ENCODE measurements at places on chromosomes 6 and 20.
A peak's percentile ranks its signal among the peaks of the same experiment; 100 is the strongest.

DNA sequence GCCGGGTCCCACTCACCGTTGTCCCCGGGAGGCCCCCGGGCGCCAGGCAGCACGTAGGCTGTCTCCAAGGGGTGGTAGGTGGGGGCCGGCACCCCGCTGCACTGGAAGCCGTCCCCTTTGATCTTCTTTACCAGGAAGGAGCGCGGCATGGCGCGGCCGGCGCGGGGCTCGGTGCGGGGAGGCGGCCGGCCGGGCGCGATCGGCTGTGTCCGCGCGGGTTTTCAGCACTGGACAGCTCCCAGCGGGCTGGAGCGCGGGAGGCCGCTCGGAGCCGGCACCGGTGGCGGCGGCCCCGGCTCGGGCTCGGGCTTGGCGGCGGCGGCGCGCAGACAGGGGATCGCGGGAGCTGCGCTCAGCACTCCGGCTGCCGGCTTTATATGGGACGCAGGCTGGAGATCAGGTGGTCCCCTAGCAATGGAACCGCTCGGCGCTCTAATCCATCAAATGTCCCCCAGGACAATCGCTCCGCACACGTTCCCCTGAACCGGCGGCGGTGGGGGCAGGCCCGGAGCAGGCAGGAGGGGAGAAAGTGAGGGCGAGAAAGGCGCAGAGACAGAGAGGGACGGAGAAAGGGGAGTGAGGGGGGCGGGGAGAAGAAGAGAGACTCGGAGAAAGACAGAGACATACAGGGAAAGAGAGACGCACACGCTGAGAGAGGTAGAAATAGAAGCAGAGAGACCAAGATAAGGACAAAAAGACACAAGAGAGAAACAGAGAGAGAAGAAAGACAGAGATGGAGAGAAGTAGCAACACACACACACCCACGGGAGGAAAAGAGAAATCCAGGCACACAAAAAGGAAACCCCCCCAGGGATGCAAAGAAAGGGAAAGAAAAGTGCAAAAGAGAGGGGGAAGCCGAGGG lies at the start of gene SCRT2:
Gene SCRT2 (minus strand): TSS at position 350 of the 862 bp plus-strand sequence. CDS start 201 bp downstream, at position 149.
- DNase-seq = peak; percentile 82

GRCh38 chr6:39341352-39341751 lies 18.9 kb upstream of the KCNK16 start:
- DNase-seq = no peak

- DNase-seq = no peak
Measured at GRCh38 chr6:21128601-21129000, 464.9 kb upstream of the SOX4 start.

DNA sequence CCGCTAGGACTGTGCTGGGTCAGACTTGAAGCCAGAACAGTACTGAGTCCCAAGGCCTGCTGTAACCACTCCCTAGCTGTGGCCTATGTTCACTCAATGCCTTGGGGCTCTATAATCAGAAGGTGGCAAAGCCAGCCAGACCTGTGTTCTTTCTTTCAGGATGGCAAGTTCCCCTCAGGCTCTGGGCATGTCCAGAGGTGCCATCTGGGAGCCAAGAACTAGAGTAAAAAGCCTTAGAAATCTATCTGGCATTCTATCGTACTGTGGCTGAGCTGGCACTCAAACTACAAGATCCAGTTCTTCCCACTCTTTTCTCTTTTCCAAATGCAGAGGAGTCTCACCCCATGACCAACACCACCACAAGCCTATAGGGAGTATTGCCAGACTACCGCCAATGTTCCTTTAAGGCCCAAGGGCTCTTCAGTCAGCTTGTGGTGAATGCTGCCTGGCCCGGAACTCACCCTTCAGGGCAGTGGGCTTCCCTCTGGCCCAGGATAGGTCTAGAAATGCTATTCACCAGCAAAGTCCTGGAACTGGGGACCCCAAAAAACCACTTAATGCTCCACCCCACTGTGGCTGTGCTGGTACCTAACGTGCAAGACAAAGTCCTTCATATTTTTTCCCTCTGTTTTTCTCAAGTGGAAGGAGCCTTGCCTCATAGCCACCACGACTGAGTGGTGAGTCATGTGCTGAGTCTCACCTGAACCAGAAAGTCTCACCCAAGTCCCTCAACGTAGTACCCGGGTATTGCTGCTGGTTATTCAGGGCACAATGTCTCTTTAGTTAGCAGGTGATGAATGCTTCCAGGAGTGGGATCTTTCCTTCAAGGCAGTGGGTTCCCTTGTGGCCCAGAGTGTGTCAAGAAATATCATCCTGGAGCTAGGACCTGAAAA lies 8.6 kb upstream of the SIRPB2 start:
- no peak for DNase-seq

DNA sequence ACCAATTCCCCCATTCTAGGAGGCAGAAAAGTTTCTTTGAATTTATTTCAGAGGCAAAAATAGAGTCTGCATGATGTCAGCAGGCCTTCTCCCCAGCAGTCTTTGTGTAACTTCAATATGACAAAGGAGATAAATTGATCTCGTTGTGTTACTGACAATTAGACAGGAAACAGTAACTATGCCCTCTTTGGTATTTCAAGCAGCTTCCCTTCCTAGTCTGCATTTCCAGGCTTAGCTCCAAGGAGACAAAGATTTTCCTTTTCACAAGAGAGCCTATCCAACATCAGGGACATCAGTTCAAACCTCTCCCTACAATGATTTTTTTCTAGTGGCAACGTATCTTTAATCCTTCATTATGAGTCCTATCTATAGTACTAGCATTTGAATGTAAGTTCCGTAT lies 245.9 kb upstream of the HSF2 start:
- DNase-seq = no peak

GRCh38 chr20:63120808-63121090 lies 95.2 kb downstream of the YTHDF1 start:
- no peak for DNase-seq

GRCh38 chr6:4085332-4085700 lies 6.4 kb upstream of the FAM217A start:
- no peak for DNase-seq

- DNase-seq = no peak
Measured at GRCh38 chr6:99276747-99277146, 72.7 kb downstream of the FAXC start.
